Liver (tissue), 10 donors: ENCODE measurements at places on chromosomes 2 and 18.

- DNase-seq, result no peak
Observed at GRCh38 chr2:237486334-237486818, 675 bp upstream of the MLPH start.

DNA sequence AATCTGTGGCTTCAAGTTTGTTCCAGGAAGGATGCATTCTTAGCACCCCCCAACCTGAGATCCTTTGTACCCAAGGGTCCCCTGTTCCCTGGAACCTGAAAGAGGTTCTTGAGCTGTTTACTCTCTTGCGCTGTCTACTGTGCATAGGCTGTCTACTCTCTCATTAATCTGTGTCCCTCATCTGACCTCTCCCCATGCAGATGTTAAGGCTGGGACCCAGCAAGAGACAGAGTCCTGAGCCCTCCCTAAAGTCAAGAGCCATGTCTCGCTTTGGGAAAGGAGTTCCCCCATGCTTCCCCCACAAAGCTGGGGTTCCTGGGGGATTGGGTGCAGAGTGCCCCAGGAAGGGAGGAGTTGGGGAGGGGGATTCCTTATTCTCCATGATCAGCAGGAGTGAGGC is 312.9 kb downstream of the CYP26B1 start:
- no peak for DNase-seq

GRCh38 chr18:64679121-64679520 is 530.2 kb upstream of the LINC00305 start:
- no peak for DNase-seq

DNA sequence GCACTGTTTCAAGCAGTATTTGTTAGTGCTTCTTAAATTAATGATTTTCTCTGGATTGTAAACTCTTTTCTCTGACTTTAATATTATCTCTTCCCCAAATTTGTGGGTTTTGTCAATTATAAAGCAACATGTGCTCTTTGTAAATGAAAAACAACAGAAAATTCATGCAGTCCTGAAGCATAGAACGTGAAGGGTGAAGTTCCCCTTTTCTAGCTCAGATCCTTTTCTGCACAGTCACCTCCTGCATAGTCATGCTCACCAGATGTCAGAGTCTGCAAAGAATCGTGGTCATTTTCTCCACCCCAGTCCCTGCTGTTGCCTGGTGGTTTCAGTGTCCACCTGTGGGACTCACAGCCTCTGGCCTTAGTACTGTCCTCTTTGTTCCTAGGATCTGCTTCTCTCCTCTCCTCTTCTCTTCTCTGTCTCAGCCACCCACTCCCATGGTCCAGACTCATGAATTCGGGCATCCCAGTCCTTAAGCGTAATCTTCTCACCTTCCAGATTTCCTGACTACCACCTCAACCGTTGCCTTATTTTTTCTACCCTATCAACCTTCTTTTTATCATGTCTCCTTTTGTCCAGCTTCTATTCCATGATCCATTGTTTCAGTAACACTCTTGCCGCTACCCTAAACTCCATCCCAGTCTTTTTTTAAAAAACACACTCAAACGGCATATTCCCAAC is 229.1 kb downstream of the RTP5 start:
- DNase-seq, result no peak

DNA sequence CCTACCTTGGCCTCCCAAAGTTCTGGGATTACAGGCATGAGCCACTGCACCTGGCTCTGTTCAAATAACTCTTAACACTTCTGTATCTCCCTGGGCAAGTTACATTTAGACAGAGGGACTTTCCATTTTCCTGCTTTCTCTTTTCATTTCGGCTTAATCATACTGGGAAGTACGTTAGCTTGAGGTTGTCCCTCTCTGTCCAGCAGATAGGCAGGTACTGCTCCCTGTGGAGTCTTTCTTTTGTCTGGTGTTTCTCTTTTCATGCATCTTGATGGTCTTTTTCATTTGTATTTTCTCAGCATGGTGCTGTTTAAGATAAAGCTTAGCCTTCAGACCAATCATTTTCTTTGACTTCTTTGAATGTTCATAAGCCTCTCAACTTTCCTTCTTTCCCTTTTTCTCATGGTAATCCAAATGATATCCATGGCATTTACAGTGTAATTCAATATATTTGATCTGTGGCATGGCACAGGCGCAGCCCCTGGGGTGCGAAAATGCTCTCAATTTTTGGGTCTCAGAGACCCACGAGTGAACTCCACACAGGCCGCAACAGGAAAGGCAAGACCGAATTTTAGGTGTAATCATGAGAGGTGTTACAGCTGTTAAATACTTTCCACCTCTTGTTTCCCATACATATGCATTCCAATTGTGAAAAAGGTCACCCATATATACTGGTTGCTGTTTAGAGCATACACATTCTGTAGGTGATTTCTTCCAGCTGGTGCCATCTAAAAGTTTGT is 99.9 kb upstream of the MYO3B start:
- no peak for DNase-seq

GRCh38 chr2:55225481-55226020 is 6.5 kb downstream of the CLHC1 start:
- DNase-seq, result no peak

- no peak for DNase-seq
Observed at GRCh38 chr2:162333968-162334367, 10.0 kb upstream of the GCA start.

- DNase-seq, result no peak
Observed at GRCh38 chr2:104504331-104505073, 349.4 kb upstream of the POU3F3 start.

DNA sequence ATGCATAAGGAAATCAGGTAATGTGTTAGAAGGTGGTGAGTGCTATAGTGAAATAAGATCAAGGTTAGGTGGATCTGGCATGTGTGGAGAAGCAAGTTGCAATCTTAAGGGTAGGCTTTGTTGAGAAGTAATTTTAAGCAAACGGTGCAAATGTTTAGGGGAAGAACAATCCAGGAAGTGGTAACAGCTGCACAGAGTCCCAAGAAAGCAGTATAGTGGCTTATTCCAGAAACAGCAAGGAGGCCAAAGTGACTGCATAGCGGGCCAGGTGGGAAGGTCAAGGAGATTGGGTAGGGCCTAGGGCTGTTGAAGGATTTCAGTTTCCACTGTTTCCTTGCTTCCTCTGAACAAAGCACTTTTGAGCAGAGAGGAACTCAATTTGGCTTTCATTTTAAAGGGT is 30.0 kb upstream of the RAB1A start:
- no peak for DNase-seq

GRCh38 chr2:20667151-20667530 is 197 bp downstream of the GDF7 start:
- DNase-seq, result no peak

DNA sequence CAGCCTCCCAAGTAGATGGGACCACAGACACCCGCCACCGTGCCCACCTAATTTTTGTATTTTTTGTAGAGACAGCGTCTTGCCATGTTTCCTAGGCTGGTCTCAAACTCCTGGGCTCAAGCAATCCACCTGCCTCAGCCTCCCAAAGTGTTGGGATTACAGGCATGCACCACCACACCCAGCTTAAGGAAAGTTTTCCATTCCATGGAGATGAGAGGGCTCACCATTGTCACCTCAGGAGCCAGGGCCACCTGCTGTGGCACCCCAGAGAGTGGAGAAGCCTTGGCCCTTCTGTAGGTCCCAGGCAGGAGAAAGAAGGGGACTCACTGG is 4.6 kb downstream of the SLC35F6 start:
- DNase-seq, result no peak

- DNase-seq, result no peak
Observed at GRCh38 chr2:148298196-148298595, 277.3 kb downstream of the MBD5 start.

GRCh38 chr2:191299010-191299409 is 53.8 kb downstream of the MYO1B start:
- no peak for DNase-seq

GRCh38 chr18:28736951-28737350 is 560.0 kb upstream of the CDH2 start:
- no peak for DNase-seq

GRCh38 chr2:29983308-29983707 is 61.9 kb upstream of the ALK start:
- no peak for DNase-seq

- no peak for DNase-seq
Observed at GRCh38 chr2:25257032-25257552, 84.6 kb downstream of the DNMT3A start.

DNA sequence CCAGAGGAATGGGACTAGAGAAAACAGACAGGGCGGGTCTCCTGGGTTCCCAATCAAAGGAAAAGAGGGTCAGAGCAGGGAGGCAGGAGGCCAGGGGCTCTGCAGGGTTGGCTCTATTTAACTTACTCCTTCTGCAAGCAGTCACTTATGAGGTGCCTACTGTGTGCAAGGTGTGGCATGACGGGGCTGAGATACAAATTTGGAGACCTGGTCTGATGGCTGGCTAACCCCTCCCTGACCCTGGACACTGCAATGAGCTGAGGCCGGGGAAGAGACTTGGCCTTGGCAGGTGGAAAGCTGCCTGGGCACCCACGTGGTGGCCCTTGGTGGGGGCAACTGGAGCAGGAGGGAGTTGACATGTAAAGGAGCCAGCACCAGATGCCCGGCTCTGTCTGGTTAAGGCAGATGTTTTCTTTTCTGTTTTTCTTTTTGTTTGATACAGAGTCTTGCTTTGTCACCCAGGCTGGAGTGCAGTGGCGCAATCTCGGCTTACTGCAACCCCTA is 148.5 kb upstream of the GATA6 start:
- no peak for DNase-seq

DNA sequence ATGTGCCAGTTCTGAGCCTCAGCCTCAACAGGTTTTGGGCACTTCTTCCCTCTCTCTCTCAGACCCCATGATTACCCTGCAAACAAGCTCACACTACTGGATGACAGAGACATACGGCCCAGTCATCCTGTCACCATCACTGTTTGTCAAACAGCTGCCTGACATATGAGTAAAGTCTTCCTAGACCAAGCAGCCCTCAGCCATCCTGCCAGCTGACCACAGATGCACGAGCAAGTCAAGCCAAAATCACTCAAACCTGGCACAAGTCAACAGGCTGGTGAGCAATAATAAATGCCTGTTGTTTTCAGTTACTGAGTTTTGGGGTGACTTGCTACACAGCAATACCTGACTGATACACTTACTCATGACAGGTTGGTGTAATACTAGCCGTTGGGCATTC is 75.5 kb upstream of the KLF7 start:
- DNase-seq, result no peak

GRCh38 chr2:14706201-14706600 is 73.7 kb downstream of the LRATD1 start:
- no peak for DNase-seq

- peak; percentile 69 for DNase-seq
Observed at GRCh38 chr18:58135701-58136331, 91.8 kb downstream of the NEDD4L start.

GRCh38 chr2:38407111-38407682 is 30.1 kb upstream of the ATL2 start:
- peak; percentile 37 for DNase-seq

DNA sequence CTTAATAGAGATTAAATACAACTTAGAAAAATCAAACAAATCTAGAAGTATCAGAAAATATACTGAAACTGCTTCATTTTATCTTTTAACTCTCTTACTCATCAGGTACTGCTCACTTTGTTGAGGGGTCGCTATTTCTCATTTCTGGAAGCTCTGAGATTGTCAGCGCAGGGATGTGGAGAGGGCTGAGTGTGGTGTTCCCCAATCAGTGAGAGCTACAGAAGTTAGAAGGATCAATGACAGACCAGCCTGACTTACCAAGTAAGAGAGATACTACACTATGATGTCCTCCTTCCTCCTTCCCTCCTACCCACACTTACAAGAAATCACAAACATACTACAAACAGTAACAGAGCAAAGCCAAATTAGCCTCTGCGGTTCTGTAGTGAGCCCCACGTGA is 8.1 kb downstream of the GCFC2 start:
- no peak for DNase-seq

DNA sequence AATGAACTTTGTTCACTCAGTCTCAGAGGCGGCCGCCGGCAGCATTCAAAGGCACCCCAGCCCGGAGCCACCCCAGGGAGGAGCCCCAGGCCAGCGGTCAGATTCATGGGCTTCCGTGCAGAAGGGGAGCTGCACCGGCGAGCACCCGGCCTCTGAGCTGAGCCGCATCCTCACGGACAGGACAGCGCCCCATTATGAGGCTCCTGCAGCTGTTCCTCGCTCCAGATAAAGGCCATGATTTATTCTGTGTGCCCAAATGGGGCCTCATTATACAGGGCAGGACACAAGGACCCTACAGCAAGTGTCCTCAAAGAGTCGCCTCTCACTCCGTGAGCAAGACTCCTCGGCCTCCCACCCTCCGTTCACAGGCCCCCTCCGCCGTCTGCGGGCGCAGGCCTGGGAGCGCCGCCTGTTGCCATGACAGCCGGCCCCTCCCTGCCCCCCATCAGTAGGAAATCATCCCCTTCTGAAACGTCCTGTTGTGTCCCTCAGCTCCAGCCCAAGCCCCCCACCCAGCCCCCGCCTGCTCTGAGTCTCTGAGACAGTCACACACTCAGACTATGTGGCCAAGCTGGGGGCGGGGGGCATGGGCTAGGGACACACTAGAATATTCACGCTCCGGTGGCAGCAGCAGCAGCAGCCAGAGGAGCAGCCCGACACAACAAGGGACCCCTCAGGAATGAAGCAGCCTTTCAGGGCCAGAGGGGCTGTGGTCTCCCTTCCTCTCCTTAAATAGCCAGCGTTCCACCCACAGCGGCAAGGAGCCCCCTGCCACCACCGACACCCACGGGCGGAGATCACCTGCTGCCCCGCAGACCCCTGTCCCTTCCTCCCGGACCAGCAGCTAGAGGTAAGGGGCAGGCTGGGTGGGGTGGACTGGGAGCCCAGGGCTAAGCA is at the start of gene GPR17:
Gene GPR17 (plus strand): TSS at position 759 of the 897 bp plus-strand sequence. CDS start 4,583 bp downstream, outside the sequence.
- no peak for DNase-seq

GRCh38 chr18:49072940-49073339 is 122.2 kb upstream of the SMAD7 start:
- no peak for DNase-seq

GRCh38 chr2:155145758-155146229 is 447.3 kb downstream of the KCNJ3 start:
- DNase-seq, result no peak

GRCh38 chr18:45103319-45104048 is 422.8 kb downstream of the SETBP1 start:
- DNase-seq, result no peak

DNA sequence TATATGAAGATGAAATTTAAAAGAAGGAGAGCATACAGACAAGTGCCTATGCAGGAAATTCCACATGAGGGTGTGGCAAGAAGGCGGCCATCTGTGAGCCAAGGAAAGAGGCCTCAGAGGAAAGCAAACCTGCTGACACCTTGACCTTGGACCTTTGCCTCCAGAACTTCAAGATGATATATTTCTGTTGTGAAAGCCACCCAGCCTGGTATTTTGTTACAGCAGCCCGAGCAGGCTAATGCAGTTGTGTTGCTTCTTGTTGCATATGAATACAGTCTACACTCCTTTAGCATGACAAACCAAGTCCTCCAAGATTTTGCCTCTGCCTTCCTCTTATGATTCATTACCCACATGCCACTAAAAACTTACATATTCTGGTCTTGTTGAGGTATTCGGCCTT is 374.8 kb upstream of the TRIB2 start:
- no peak for DNase-seq

DNA sequence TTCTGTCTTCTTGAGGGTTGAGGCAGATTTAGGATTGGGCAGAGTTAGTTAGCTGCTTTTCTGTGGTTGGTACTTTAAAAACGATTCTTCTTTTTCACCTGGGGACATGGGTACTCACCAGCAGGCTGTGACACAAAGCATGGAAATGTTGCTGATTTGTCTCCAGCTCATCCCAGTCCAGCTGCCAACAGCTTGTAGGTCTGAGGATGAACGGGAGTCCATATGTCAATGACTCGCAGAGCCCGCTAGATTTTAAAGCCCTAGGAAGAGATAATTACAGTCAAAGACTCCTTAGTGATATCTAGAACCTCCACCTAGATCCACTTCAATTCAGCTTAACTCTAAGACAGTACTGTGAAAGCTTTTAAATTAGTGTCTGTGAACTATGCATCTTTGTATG is 20.8 kb downstream of the DOK1 start:
- no peak for DNase-seq

- DNase-seq, result no peak
Observed at GRCh38 chr2:70226781-70227180, 21.6 kb downstream of the TIA1 start.
